ENCODE measurements at places on chromosomes 16 and 17.

GRCh38 chr16:77500934-77501664 lies 66.3 kb upstream of the ADAMTS18 start:
- no peak for DNase-seq

DNA sequence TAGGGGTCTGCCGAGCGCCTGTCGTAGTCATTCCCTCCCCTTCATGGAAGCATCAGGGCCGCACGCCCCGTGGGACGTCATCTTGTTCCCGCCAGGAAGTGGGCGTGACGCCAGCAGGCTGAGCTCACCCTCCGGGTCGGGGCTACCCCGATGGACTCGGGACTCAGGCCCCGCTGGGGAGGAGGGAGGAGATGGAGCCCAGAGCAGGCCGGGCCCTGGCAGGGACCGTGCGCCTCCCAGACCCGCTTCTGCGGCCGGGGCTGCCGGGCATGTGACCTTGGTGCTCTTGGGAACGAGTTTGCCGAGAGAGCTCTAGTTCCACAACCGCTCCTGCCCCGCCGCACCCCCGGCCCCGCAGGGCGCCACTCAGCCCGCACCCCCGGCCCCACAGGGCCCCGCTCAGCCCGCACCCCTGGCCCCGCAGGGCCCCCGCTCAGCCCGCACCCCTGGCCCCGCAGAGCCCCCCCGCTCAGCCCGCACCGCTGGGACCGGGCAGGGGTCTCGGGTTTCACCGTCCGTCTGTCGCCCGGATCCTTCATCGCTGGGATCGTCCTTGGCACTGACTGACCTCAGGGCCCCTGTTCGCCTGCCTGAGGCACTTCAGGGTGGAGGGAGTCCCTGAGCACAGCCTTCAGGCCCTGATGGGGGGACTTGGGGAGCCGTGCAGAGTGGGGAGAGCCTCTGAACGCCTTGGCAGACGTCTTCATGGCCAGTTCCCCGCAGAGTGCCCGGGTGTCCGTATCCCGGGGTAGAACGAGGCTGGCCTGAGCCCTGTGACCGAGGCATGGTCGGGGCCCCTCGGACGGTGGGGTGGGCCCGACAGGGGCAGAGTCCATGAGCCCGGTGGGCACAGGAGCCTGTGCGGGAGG lies 5.8 kb downstream of the CACNA1H start:
- no peak for DNase-seq

- DNase-seq = no peak
These were observed 191.8 kb downstream of the MAP2K6 start for GRCh38 chr17:69606142-69606800.

- DNase-seq = no peak
These were observed 1.3 kb downstream of the RAB40B start for GRCh38 chr17:82696916-82697807.

GRCh38 chr17:8869114-8869815 lies 1.8 kb upstream of the PIK3R6 start:
- DNase-seq = no peak

DNA sequence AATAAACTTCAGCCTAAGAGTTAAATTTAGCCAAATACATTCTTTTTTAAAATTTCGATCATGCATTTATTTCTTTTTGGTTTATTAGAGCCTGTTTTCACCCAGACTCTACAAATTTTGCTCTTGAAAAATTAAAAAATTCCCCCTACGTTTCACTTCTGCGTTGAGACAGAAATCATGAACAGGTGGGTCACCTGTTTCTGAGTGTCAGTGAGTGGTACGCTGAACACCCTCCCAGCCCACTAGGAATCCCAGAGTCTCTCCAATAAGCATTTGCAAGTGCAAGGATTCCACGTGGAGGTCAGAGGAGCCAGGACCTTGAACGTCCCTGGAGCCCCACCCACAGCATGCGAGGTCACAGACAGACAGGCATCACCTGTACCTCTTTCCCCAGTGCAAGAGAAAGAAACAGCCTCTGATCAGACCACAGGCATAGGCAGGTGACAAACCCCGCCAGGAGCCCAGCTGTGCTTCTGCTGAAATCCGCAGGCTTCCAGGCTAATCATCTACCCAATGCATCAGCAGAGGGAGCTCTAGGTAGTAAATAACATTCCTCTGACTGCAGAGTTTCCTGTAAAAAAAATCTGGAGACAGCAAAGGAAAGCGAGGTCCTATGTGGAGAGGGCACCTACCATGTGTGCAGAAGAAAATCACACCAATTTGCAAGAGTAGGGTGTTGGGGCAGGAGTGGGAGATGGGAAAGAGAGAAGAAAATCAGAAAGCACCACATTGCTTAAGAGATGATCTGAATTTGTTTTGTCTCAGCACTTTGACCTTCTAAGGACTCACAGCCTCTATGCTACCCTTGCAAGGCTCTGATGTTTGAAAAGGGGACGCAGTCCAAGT lies 5.9 kb upstream of the XYLT1 start:
- DNase-seq = no peak

DNA sequence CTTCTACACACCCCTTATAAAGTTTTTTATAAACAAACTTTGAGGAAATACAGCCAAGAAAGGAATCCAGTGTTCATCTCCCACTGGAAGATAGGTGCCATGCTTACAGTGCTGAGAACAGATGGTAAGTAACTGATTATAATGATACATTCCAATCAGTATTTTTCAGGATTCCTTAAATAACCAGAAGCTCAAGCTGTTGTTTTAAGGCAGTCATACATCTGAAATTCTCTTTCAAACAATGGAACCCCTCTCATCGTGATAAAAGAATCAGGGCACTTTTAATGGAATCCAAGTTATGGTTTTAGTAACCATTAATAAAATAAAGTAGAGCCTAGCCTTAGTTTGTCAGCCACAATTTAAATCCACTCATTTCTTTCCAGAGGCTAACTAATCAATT lies 56.1 kb upstream of the STAC2 start:
- no peak for DNase-seq

DNA sequence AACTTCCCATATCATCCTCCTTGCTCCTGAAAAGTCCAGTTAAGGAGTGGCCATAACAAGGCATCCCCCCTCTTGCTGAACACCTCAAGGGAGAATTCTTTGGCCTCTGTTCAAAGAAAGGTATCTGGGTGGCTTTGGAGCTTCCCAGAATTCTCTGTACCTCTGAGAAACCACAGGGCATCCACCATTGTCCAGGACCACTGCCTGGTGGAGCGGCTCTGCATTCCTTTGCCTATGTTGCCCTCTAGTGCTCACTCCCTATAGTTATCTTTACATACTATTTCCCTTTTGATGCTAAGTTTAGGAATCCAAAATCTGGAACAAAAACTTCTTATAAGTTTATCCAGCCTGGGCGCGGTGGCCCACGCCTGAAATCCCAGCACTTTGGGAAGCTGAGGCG lies 30.3 kb downstream of the CHD9NB start:
- DNase-seq = no peak

DNA sequence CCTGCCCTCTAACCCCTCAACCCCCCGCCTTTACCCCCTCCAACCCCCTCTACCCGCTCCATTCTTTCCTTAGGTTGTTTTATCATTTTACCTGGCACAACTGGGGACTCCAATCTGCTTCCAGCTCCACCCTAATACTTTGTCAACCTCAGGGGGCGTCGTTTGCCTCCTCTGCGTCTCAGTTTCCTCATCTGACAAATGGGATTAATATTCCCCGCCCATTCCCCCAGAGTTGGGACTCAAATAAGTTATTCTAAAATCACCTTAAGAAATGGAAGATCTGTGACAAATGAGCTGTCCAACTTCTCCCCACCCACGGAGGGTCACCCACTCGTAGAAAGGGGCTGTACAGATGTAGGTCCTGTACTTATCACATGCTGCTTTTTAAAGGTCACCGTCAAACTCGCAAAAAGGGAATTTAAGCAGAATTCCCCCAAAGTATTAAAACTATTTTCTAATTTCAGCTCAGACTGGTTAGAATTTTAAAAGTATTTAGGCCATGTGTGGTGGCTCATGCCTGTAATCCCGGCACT lies 40.6 kb upstream of the CPNE2 start:
- no peak for DNase-seq

DNA sequence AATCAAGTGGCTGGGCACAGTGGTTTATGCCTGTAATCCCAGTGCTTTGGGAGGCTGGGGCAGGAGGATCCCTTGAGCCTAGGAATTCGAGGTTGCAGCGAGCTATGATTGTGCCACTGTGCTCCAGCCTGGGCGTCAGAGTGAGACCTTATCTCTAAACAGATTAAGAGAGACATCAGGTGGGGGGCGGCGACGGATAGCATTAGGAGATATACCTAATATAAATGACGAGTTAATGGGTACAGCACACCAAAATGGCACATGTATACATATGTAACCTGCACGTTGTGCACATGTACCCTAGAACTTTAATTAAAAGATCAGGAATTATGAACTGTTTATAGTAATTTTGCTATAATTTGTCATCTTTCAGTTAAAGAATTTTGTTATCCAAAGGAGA lies 10.3 kb downstream of the RAD51C start:
- DNase-seq = no peak

DNA sequence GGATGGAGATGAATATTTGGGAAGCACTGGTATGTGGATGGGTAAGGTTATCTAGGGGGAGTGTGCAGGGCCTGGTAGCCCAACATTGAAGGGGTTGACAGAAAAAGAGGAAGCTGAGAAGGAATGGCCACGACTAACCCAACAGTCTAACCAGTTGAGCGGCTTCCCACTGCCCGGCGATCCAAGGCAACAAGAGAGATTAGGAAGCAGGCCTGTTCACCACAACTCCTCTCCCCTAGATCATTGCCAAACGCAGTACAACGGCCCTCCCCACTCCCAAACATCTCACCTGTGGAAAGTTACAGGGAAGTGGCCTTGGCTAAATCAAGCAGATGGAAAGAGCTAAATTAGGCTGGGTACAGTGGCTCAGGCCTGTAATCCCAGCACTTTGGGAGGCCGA lies 11.2 kb upstream of the RANGRF start:
- no peak for DNase-seq

- no peak for DNase-seq
These were observed 8.2 kb upstream of the ATP2C2 start for GRCh38 chr16:84360170-84360569.

DNA sequence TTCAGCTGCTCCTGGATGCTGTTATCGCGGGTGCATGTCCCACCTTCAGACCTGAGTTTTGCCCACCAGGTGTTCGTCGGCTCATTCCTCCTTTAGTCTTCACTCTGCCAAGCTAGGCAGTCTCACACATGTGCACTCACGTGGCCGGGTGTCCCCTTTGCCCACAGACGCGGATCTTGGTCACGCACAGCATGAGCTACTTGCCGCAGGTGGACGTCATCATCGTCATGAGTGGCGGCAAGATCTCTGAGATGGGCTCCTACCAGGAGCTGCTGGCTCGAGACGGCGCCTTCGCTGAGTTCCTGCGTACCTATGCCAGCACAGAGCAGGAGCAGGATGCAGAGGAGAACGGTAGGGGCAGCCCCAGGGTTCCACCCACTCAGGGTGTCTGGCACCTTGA lies 133.1 kb downstream of the ABCC6 start:
- no peak for DNase-seq

All from dorsolateral prefrontal cortex (tissue), 122 donors.